ENCODE measurements at places on chromosomes 12 and 14.

GRCh38 chr14:51147183-51147582 lies 52.3 kb upstream of the TRIM9 start:
- DNase-seq = no peak

DNA sequence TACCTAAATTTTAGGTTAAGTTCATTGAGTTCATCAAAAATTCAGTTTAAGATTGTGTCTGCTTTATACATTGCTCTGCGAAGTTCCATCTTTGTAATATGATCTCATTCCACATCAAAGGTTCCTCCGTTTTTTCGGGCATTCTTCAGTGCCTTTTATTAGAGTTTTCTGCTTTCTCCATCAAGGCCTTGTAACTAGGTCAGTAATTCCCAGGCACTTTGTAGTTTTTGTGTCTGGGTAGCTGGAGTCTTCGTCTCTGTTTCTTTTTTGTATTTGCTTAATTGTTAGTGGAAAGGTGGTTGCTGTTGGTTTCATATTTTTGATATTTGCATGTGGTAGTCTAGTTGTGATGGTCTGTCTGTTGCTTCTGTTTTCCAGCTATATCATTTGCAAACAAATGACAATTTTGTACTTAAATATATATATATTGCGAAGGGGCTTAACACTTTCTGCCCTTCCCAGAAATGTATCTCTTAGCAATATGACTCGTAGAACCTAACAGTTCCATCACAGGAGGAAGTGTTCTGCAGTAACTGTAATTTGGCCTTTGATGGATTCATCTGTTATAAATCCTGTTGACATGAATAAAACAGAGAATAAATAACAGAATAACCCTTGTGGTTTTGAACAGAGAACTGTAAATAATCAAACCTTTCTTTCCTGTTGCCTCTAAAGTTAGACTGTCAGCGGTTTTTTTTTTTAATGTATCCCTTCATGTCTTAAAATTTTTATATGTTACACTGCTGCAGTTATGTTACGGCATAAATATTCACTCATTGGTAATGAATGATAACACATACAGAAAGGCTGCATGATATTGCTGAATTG lies 88.4 kb upstream of the DYNC1H1 start:
- no peak for DNase-seq

GRCh38 chr14:58787592-58787991 lies 149.8 kb downstream of the DACT1 start:
- DNase-seq = no peak

GRCh38 chr12:90978117-90978770 lies 23.3 kb upstream of the CCER1 start:
- DNase-seq = no peak

DNA sequence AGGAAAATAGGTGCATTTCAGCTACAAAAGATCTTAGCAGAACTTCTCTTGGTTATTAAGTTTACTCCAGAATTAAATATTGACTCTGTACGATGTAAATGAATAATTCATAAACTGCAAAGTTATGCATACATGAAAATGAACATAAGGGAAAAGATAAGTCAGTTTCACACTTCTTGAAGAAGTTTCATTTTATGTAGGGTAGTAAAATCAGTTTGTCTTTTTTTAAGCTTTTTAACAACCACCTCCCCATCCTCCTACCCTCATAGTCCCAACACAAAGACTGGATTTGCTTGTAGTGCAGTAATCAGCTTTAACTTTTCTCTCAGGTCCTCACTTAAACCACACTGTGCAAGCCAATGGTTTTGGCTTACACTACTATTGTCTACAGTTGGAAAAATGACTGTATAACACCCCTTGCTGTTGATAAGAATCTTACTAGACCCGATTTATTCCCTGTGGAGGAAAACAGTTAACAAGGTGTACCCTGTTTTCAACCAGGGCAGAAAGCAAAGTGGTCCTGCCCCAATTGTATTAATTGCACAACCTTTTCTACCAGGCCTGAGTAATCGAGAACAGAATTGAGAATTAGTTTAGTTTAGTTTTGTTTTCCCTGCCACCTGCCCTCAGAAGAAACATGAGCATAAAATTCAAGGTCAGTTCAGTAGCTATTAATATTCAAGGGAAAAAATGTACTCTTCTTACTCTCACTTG lies 44.1 kb downstream of the NIN start:
- no peak for DNase-seq

GRCh38 chr12:56677680-56678079 lies 10.4 kb downstream of the PTGES3 start:
- no peak for DNase-seq

DNA sequence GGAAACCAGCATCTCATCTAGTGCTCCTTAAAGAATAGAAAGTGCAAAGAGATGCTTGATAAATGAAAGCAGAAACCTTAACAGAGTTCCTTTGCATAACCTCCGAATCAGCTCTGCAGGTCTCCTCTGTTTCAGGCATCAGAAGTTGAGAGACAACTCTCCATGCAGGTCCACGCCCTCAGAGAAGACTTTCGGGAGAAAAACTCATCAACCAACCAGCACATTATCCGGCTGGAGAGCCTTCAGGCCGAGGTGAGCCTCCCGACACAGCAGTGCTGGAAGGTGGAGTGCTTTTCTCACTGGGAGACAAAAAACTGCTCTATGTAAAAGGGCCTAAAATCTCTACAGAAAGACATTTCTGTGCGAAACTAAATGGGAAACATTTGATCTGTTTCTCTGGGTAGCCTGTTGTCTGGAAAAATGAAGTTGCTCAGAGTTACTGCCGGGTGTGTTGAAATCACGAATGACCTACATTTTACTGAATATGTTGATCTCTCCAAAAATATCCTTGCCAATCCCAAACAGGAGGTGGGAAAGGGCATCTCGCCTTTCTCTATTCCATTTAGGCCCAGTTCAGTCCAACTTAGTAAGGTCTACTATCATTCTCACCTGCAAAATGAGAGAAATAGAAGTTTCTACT lies 54.9 kb downstream of the RAB35 start:
- no peak for DNase-seq

GRCh38 chr14:23661542-23661941 lies 25.4 kb downstream of the DHRS2 start:
- DNase-seq = no peak

- DNase-seq = no peak
These were observed 412.9 kb downstream of the RAD51B start for GRCh38 chr14:68232300-68233055.

GRCh38 chr14:71720978-71721624 lies 211.1 kb upstream of the RGS6 start:
- no peak for DNase-seq

GRCh38 chr14:64281805-64282204 lies 12.4 kb downstream of the ESR2 start:
- DNase-seq = no peak

- no peak for DNase-seq
These were observed 101.9 kb upstream of the RTL1 start for GRCh38 chr14:101005447-101005846.

DNA sequence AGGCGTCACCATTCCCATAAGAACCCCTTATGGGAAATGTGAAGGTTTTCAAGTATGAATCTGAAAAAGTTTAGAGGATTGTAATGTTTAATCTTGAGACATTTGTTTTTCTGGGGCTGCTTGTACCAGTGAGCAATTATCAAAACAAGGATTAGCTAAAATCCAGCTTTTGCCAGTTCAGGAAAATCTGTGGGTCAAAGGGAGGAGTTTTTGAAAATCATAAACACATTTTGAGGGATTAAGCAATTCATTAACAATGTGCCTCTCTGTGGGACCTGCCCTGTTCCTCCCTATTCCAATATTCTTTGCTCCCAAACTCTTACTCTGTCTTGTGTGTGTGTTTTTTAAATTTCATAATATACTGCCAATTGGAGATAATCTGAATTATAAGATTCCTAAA lies 11.7 kb upstream of the DAAM1 start:
- no peak for DNase-seq

DNA sequence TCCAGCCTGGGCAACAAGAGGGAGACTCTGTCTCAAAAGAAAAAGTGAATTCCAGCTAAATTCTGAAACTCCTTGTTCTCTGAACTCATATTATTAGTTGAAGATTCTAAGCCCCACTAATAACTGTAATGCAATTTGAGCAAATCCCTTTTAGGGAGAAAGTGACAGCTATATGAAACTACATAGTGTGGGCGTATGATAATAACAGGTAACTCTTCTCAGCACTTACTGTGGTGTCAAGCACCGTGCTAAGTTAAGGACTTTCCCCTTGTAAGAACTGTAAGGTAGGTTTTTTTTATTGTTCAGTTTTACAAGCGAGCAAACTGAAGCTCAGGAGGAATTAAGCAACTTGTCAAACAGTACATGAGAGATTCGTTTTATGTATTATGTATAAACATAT lies 5.4 kb downstream of the ANKRD13A start:
- DNase-seq = no peak

DNA sequence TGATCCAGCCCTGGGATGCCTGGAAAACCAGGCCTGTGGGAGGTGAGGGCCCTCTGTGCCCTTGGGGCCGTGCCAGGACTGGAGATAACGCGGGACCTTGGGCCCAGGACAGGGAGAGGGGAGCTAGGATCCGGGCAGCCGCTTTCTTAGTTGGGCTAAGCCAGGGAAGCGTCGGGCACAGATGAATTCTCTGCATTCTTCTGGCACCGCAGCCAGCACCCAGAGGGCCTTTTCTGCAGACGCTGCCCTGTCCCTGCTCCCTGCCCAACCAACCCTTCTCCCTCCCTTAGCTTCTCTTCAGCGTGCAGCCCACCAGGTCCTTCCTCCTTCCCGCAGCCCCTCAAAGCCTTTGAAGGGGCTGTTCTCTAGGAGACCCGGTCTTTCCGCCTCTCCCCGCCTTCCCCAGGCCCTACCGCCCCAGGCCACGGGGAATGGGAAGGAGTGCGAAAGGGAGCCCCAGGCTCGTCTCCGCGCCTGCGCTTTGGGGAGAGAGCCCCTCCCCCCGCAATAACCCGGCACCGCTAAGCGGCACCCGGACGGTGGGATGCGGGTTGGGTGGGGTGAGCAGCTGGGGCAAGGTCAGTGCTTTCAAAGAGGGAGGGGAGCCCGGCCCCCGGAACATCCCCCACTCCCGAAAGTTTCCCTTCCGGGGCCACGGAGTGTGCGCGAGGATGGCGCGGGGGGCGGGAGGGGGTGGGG lies 663 bp downstream of the NCKAP5L start:
- no peak for DNase-seq

GRCh38 chr12:26848156-26848825 lies 15.3 kb upstream of the ITPR2 start:
- DNase-seq = no peak

GRCh38 chr14:66645716-66646115 lies 137.8 kb downstream of the GPHN start:
- no peak for DNase-seq

- DNase-seq = no peak
These were observed 26.2 kb upstream of the PPM1A start for GRCh38 chr14:60222820-60223219.

- DNase-seq = no peak
These were observed 377.5 kb downstream of the DIO2 start for GRCh38 chr14:79833781-79834180.

GRCh38 chr12:106096376-106096775 lies 42.4 kb downstream of the NUAK1 start:
- DNase-seq = no peak

- DNase-seq = no peak
These were observed 20.4 kb downstream of the ABHD12B start for GRCh38 chr14:50892255-50892654.

DNA sequence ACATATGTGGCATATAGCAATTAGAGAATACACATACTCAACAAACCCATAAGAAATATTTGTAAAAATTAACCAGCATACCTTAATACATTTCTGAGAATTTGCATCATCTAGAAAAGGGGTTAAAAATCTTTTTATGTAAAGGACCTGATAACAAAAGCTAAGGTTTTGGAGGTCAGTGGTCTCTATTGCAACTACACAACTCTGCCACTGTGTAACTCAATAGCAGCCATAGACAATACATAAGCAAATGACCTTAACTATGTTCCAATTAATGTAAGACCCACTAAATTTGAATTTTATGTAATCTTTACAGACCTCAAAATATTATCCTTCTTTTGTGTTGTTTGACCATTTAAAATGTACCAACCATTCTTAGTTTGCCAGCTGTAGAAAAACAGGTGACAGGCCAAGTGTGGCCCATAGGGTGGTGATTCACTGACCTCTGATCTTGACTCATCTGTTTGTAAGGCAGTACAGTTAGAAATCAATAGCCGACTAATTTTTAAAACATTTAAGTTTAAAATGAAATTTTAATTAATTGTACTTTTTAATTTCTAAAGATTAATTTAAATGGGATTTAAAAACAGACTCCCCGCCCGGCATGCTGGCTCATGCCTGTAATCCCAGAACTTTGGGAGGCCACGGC lies 7.4 kb upstream of the EPS8 start:
- no peak for DNase-seq

GRCh38 chr12:40622246-40622838 lies 69.9 kb upstream of the CNTN1 start:
- DNase-seq = peak; percentile 20

DNA sequence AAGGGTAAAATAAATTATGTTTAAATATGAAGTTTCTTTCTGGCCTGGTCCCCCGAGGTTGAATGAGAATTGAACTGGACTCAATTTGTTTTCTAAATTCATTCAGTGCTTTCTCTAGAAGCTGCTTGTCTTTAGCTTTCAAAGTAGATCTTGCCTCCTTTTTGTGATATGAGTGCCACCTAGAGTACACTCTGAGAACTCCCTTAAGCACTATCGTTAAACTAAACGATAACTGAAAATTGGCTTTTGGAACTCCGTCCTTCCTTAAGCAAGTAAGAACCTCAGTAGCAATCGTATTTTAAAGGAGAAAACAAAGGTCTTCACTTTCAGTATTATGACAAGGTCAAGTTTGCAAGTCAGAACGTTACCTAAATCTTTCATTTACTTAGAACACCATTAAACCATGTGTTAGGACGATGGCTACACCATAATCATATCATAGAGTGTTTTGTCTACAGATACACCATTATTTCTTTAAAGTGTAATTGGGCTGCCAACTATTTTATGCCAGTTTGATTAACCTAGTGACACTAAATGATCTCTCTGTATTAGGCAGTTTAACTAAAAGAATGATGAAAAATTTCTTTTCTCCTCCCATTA lies 364.8 kb downstream of the SNAPC1 start:
- peak; percentile 20 for DNase-seq

GRCh38 chr12:92649511-92650227 lies 53.1 kb upstream of the PLEKHG7 start:
- DNase-seq = peak; percentile 11

- no peak for DNase-seq
These were observed 184.8 kb upstream of the RPH3A start for GRCh38 chr12:112606611-112607365.

- no peak for DNase-seq
These were observed 838.2 kb upstream of the MGAT4C start for GRCh38 chr12:87094356-87094755.

GRCh38 chr12:130919086-130919485 lies 34.6 kb upstream of the ADGRD1 start:
- DNase-seq = no peak

All from NCI-H2081 treated with DMSO at 0.1 percent for 48 hours (cell line).